Regular cardiac myocyte (primary cell): ENCODE measurements at places on chromosomes 11 and 22. TPM values are rescaled to one million over a fixed set of nuclear protein-coding genes. Genes with fewer than 3 reads are reported as not detected.

The MFNG gene
- total RNA-seq: 0.28 and 0.58 TPM in 2 replicates

The PATE2 gene
- total RNA-seq: 0.38 TPM in 1 of 2 replicates, not detected in the other

The ANGPTL5 gene
- total RNA-seq: under 0.01 and 0.28 TPM in 2 replicates

The APLNR gene
- total RNA-seq: under 0.01 and 0.56 TPM in 2 replicates

The GRIA4 gene
- total RNA-seq: not detected in 2 replicates

The MUC2 gene
- not detected in 2 replicates for total RNA-seq

The CCDC188 gene
- total RNA-seq: 0.38 and 0.56 TPM in 2 replicates

The OR52H1 gene
- 0.19 and 0.56 TPM in 2 replicates for total RNA-seq

The SLC29A2 gene
- total RNA-seq: 0.58 and 0.85 TPM in 2 replicates

The SPON1 gene
- total RNA-seq: 0.19 and 0.85 TPM in 2 replicates

The DNAL4 gene
- 8.8 and 19.7 TPM in 2 replicates for total RNA-seq
